GOT3 (cell line): ENCODE measurements at places on chromosomes 2 and 18.

DNA sequence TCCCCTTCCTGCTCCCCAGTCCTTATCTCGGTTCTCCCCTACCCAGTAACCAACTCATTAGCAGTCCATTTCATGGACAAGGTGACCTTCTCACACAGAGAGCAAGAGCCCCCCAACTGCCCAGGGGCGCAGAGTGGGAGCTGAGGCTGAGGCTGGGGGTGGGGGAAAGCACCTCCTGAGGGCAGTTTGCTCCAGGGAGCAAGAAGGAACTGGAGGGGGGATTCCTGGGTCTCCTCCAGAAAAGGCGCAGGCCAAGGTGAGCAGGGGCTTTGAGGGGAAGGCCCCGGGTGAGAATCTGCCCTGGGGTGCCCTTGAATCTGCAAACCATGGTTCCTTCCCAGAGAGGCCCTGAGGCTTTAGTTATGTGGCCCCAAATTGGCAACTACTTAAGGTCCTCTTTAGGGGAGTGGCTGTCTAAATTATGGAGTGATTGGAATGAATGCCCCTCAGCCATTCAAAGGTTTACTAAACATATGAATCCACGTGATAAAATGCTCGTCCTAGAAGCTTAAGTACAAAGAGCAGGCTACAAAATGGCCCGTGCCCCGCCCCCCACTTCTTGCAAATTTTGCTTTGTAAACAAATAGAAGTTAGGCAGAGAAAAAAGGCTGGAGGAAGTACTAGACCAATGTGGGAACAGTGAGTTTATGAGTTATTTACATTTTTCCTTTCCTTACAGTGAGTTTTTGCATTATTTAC lies 123.5 kb upstream of the HS6ST1 start:
- DNase-seq = no peak

DNA sequence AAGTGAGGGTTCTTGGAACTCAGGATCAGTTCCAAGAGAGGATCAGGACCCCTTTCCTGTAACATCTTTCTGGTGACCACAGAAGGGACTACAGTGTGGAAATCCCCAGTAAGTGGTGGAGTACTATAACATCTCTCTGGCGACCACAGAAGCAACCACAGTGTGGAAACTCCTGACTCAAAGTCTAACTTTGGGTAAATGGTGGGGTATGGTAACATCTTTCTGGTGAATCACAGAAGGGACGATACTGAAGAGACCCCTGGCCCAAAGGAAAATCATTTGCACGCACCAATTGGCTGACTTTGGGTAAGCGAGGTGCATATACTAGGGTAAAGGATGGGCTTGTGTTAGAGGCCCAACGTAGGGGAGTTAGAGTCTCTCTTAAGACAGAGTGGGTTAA lies 56.3 kb upstream of the GULP1 start:
- no peak for DNase-seq

GRCh38 chr18:62490967-62491695 lies 31.7 kb upstream of the ZCCHC2 start:
- no peak for DNase-seq

- DNase-seq = no peak
Measured at GRCh38 chr2:183060571-183061231, 17.8 kb upstream of the DUSP19 start.

DNA sequence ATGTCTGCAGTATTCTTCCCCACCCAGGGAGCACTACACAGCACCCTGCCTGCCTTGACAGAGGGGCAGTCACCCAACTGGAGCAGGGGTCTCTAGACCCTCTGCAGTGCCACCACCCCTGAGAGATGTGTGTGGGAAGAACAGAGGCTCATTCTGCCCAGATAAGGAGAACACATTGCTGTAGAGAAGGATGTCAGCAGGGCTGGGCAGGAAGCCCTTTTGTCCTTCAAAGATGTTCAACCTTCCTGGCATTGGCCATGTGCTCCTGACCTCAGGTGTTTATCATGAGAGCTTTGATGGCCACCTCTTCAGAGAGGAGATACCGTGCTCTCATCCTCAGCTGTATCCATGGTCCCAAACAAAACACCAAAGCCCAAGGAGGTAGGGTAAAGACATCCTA lies 4.6 kb upstream of the TEX51 start:
- DNase-seq = no peak

- DNase-seq = no peak
Measured at GRCh38 chr2:139048017-139048416, 267.8 kb upstream of the NXPH2 start.

DNA sequence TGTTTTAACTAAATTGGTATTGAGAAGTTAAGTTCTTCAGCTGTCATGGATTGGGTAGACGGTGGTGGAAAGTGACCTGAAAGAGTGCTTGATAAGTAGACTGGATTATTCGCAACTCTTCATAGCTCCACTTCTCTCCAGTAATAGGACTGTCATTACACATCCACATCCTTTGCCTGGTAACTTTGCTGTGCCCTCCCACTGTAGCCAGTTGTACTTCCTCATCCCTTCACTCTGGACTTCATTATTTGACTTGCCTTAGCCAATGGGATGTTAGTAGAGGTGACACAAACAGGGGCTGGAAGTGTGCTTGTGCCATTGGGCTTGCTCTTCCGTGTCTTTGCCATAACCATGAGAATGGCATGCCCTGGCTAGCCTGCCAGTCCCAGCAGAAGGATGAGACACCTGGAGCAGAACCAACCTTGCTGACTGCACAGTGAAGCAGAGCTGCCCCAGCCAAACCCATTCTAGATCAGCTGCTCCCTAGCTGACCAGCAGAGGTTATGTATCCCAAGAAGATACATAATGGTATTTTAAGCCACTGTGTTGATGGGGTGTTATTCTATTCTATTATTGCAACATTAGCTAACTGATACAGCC lies 16.9 kb downstream of the QPCT start:
- DNase-seq = no peak

DNA sequence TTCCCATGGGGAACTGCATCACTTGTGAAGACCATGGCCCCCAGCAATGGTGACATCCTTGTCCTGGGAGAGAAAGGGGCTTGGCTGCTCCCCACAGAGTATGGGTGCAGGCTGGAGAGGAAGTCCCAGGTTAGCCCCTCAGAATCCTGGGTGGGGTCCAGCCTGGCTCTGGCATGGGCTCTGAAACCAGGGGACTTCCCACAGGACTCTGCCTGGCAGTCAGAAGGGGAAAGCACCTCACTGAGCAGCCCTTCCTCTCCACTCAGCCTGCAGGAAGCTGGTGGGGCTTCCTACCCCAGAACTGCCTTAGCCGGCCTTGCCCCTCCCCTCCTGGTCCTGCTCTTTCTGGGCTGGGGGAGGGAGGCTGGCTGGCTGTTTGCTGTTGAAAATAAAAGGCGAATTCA lies 3.7 kb downstream of the NEURL3 start:
- no peak for DNase-seq

- no peak for DNase-seq
Measured at GRCh38 chr2:96523659-96524481, 12.7 kb upstream of the ARID5A start.

GRCh38 chr2:19802086-19802841 lies 99.5 kb downstream of the TTC32 start:
- no peak for DNase-seq

- DNase-seq = no peak
Measured at GRCh38 chr2:29749041-29749440, 172.3 kb downstream of the ALK start.

DNA sequence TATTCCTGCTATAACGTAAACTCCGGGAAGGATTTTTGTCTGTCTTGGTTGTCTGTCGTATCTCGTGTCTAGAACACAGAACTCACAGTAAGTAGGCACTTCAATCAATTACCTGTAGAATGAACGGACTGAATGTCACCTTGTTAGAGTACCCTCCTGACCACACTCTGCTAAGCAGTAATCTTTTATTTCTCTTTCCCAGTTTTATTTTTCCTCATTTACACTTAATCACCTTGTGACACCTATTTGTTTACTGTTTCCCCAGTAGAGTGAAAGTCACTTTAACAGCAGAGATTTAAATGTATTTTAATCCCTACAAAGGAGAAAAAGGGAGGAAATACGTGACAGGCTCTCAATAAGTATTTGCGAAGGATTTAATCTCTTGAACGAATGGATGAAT lies 514 bp upstream of the EPB41L5 start:
- no peak for DNase-seq
